ENCODE measurements at places on chromosomes 2 and 18. TPM values are rescaled to one million over a fixed set of nuclear protein-coding genes. Genes with fewer than 3 reads are reported as not detected.
A peak's percentile ranks its signal among the peaks of the same experiment; 100 is the strongest.

DNA sequence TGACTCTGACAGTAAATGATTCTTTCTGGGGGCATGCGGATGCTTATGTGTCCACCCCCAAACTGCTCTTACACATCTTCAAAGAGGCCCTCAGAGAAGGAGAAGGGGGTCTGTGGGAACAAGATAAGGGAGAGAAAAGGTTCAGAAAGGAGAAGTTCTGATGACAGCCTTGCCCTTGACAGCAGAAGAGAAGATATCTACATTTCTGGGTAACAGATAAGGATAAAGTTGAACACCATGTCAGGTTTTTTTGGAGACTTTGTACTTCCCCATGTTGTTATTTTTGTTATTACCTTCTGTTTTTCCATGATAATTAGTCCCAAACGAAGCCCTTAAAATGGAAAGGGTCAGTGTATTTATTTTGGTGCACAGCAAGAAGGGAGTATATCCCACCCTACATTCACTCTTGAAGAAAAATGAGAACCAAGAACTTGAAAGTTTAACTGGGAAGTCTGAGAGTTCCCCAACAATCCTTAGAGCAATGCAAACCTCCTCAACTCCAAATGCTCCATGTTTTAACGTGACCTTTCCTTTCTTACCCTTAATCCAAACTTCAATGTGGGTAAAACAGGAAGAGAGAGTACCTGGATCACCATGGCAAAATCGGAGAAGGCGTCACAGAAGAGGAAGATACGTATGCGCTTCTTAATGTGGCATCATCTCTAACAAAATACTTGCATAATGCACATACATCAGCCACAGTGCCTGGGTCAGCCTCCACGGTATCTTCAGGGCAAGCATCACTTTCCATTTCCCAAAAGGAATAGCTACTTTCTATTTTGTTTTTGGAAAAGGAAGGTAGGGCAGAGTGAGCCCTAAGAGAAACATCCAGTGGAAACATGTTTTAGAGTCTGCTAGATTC is 264.6 kb upstream of the STON1 start:
- H3K27me3 ChIP-seq: no peaks in the 10 kb centered on the region
- H3K4me3 ChIP-seq: no peak overlapping the region
- no peaks in the 10 kb centered on the region for H3K4me1 ChIP-seq
- no peak overlapping the region for H3K27ac ChIP-seq
- H3K36me3 ChIP-seq: no peaks in the 10 kb centered on the region
- no peak for DNase-seq

- peak overlapping the region; percentile 63 for H3K27ac ChIP-seq
- H3K4me3 ChIP-seq: no peak overlapping the region
Measured at GRCh38 chr2:9797681-9798556, 45.4 kb upstream of the TAF1B start.

Gene MC2R
- total RNA-seq: not detected

Gene GRHL1
- 1.9 TPM for total RNA-seq

DNA sequence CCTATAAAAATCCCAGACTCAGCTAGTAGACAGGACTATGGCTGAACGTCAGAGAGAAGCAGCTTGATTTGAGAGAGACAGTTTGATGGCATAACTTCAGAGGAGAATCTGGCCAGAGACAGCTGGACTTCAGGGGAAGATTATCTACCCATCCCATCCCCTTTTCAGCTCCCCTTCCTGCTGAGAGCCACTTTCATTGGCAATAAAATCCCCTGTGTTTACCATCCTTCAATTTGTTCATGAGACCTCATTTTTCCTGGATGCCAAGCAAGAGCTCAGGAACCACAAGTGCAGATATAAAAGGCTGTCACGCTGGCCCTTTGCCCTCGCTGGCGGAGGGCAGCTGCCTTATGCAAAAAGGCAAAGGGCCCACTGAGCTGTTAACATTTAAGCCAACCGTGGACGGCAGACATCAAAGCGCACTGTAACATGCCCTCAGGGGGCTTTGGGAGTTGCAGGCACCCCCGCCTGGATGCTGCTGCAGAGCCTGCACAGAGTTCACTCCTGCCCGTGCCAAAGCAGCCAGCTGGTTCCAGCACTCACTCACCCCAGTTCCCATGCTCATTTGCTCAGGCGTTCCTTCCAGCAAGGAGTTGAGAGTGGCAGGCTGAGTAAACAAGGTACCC is 164.3 kb upstream of the PGAP1 start:
- H3K4me1 ChIP-seq: no peaks in the 10 kb centered on the region
- no peaks in the 10 kb centered on the region for H3K27me3 ChIP-seq
- no peaks in the 10 kb centered on the region for H3K36me3 ChIP-seq
- no peak for DNase-seq
- no peak overlapping the region for H3K27ac ChIP-seq

Gene HOXD8
- total RNA-seq: 4.6 TPM

Gene KHK
- total RNA-seq: 8.9 TPM

Gene CTIF
- total RNA-seq: 16.7 TPM

DNA sequence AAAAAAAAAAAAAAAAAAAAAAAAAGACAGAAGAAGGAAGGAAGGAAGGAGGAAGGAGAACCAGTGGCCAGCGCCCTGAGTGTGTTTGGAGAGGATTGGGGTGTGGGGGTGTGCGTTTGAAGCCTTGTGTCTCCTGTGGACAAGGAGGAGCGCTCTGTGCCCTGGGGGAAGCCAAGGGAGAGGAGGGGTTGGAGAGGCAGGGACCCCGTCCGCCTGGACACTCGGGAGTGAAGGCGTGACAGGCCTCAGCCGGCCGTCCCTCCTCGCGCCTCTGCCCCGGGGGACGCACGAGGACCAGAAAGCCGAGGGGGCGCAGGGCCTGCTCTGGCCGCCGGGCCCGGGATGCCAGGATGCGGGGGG is 44.9 kb downstream of the SERTAD2 start:
- H3K4me3 ChIP-seq: peak overlapping the region; percentile 53
- H3K27ac ChIP-seq: peak overlapping the region; percentile 28
- peaks cover 19% of the 10 kb centered on the region for H3K4me1 ChIP-seq
- peak; percentile 51 for DNase-seq
- H3K27me3 ChIP-seq: no peaks in the 10 kb centered on the region

Gene HNMT
- 62.2 TPM for total RNA-seq

DNA sequence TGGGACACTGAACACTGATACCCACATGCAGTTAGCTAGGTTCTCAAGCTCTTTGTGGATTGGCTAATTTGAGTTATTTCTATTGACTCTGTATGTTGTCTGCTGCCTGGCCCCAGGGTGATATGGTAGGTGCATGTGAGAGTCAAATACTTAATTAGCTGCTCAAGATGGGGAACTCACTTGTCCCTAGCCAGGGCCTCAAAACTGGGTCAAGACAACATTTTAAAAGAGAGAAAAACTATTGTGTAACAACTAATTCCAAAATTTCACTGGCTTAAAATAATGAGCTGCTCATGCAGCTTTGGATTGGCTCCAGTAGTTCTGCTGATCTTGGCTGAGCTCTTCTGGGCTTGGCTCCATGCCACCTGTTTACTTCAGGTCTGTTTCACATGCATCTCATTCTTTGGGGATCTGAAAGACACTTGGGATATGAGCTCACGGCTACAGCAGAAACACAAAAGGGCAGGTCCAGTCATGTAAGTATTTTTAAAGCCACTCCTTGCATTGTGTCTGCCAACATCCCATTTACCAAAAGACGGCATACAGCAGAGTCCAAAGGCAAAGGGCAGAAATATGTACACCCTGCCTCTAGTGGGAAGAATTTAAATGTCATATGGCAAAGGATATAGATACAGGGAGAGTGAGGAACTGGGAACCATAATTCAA is 716.8 kb downstream of the SUCLG1 start:
- DNase-seq: no peak
- H3K4me3 ChIP-seq: no peak overlapping the region
- no peaks in the 10 kb centered on the region for H3K4me1 ChIP-seq
- H3K27ac ChIP-seq: no peak overlapping the region
- H3K36me3 ChIP-seq: no peaks in the 10 kb centered on the region
- no peaks in the 10 kb centered on the region for H3K27me3 ChIP-seq

GRCh38 chr2:88696611-88697010 is 5.1 kb downstream of the RPIA start:
- H3K36me3 ChIP-seq: no peaks in the 10 kb centered on the region
- DNase-seq: no peak
- no peak overlapping the region for H3K4me3 ChIP-seq
- no peak overlapping the region for H3K27ac ChIP-seq

GRCh38 chr2:48312126-48312525 is 217.8 kb upstream of the STON1 start:
- H3K27me3 ChIP-seq: no peaks in the 10 kb centered on the region
- DNase-seq: no peak
- no peak overlapping the region for H3K4me3 ChIP-seq
- H3K4me1 ChIP-seq: no peaks in the 10 kb centered on the region
- no peak overlapping the region for H3K27ac ChIP-seq
- no peaks in the 10 kb centered on the region for H3K36me3 ChIP-seq

- H3K27ac ChIP-seq: peak overlapping the region; percentile 35
- no peaks in the 10 kb centered on the region for H3K36me3 ChIP-seq
- no peaks in the 10 kb centered on the region for H3K27me3 ChIP-seq
- no peak overlapping the region for H3K4me3 ChIP-seq
Measured at GRCh38 chr2:188973641-188974040, 532 bp upstream of the COL3A1 start.

DNA sequence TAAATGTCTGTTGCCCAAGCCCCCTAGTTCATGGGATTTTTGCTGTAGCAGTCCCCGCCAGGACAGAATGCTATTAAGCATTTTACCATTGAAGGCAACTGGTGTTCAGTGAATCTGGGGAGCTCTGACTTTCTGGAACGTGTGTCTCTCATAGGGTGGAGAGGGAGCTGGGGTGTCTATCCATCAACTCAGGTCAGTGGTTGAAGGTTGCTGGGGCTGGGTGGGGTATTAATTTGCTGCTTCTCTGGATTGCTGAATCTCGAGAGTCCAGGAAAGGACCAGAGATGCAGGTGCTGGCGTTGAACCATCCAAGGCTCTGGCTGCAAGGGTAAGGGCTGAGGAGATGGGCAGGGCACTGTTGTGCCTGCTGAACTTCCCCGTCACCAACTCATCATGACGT is 66.8 kb upstream of the NCK2 start:
- no peak overlapping the region for H3K27ac ChIP-seq
- H3K4me3 ChIP-seq: no peak overlapping the region
- no peaks in the 10 kb centered on the region for H3K4me1 ChIP-seq
- H3K27me3 ChIP-seq: no peaks in the 10 kb centered on the region
- DNase-seq: no peak
- H3K36me3 ChIP-seq: no peaks in the 10 kb centered on the region

Gene CTNNA2
- total RNA-seq: 0.17 TPM

GRCh38 chr2:232477751-232478510 is 9.7 kb downstream of the ECEL1 start:
- no peak overlapping the region for H3K27ac ChIP-seq
- H3K4me3 ChIP-seq: no peak overlapping the region
- no peaks in the 10 kb centered on the region for H3K27me3 ChIP-seq
- no peak for DNase-seq

GRCh38 chr2:128371648-128372345 is 53.1 kb upstream of the HS6ST1 start:
- no peak overlapping the region for H3K4me3 ChIP-seq
- H3K27ac ChIP-seq: no peak overlapping the region
- no peaks in the 10 kb centered on the region for H3K36me3 ChIP-seq
- H3K27me3 ChIP-seq: no peaks in the 10 kb centered on the region
- no peaks in the 10 kb centered on the region for H3K4me1 ChIP-seq

GRCh38 chr18:55695091-55695490 is 107.1 kb upstream of the TCF4 start:
- no peak for DNase-seq
- H3K4me1 ChIP-seq: no peaks in the 10 kb centered on the region
- no peaks in the 10 kb centered on the region for H3K27me3 ChIP-seq
- H3K27ac ChIP-seq: no peak overlapping the region

DNA sequence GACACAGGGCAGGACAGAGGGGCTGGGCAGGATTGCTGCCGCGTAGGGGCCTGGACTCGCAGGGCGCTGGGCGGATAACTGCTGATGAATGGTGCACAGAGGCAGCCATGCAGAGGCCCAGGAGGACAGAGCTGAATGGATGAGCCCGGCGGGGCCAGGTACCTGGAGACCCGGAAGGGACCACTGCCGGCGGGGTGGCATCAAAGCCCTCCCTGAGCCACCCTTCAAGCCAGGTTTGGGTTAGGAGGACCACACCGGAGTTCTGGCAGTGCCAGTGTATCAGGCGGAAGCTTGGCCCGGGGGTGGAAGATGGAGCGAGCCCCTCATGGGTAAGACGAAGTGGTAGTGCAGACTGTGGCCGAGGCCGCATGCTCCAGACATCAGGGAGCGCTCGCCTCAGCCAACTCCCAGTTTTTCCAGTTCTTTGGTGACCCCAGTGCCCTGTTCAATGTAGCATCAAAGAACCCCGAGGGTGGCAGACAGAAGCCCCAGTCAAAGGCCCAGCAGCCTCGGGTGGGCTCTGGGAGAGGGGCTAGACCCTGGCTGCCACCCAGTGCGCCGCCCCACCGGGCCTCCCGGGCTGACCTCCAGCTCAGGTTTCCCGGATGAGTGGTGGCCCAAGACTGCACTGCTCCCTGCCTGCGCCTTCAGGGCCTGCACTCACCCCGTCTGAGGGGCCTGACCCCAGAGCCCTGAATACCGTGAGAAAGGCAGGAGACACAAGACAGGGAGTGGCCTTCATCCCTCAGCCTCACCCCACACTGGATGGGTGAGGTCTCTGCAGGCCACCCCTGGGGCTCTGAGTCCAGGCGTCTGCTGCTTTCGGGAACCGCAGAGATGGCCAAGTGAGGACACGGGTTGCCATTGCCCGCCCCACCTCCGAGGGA is 50.9 kb downstream of the ACAA2 start:
- H3K27me3 ChIP-seq: no peaks in the 10 kb centered on the region
- no peak overlapping the region for H3K27ac ChIP-seq
- H3K36me3 ChIP-seq: no peaks in the 10 kb centered on the region
- no peak for DNase-seq
- H3K4me1 ChIP-seq: no peaks in the 10 kb centered on the region

DNA sequence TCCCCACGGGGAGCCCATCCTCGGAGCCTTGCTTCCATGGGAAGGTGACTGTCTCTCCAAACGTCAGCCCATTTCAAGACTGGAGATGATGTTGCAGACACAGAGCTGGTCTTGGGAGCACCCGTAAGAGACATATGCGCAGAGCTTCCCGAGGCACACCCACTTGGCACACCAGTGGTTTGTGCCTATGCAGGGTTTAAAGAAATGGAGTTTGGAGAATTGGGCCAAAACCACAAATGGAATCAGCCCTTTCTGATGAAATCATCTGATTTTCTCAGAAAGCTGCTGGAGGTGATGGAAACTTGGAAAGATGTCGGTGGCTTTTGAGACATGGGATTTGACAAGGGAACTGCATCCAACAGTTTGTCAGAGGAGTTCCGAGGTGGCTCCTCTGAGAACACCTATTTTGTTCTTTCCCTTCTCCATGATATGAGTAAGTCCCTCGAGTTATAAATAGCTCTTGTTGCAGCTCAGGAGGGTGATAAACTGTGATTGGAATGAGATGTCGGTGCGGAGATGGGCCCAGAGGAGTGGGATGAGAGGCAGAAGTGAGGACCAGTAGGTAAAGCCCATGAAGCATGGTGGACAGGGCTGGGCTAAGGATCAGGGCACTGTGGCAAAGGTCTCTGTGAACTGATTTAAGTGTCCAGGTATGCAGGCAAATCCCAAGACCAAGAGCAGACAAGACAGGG is 225.7 kb downstream of the ACKR3 start:
- DNase-seq: no peak
- H3K27ac ChIP-seq: no peak overlapping the region
- H3K27me3 ChIP-seq: no peaks in the 10 kb centered on the region
- no peaks in the 10 kb centered on the region for H3K4me1 ChIP-seq

Gene UGT1A7
- total RNA-seq: 3.1 TPM
